Left cardiac atrium (tissue), 4 donors: ENCODE measurements at places on chromosomes 11 and 22. TPM values are rescaled to one million over a fixed set of nuclear protein-coding genes. Genes with fewer than 3 reads are reported as not detected.

IGF2 gene
- total RNA-seq: 114 TPM

AHNAK gene
- total RNA-seq: 329 TPM

ZNF215 gene
- 0.89 TPM for total RNA-seq

OR51B5 gene
- total RNA-seq: not detected

GLYATL1B gene
- total RNA-seq: not detected

DNA sequence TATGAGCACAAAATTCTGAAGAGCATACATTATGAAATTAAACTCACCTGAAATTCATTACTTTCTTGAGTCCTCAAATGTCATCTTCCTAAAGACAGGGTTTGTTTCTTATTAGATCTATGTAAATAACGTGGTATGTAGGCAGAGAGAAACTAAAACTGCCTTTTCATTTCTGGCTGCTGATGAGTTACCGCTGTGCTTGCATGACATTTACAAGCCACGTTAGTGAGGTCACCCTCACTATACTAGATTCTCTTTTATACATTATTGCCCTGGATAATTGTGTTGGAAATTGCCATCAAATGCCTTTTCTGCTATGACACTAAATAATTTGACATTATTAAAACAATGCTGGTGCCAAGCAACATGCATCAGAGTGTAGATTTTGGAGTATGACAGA lies 748.3 kb upstream of the ANO3 start:
- no peak for DNase-seq

DNA sequence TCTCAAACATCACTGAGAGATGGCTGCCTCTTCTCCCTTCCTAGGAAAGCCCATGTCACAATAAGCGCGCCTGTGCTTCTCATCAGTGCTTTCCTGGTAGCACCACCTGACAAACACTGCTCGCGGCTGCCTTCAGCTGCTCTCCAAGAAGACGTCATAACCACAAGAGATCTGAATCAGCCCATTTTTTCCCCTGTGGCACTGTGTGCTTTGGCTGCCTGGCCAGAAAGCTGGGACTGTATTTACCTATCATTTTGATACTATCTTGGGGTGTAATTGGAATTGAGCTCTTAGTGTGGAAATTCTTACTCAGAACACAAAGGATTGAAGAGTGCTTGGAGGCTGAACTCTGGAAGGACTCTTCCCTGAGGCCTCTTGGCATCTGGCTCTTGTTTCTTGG lies 50.3 kb upstream of the EHF start:
- DNase-seq: no peak

- DNase-seq: no peak
Observed at GRCh38 chr22:25840167-25840566, 98.2 kb downstream of the MYO18B start.

DNA sequence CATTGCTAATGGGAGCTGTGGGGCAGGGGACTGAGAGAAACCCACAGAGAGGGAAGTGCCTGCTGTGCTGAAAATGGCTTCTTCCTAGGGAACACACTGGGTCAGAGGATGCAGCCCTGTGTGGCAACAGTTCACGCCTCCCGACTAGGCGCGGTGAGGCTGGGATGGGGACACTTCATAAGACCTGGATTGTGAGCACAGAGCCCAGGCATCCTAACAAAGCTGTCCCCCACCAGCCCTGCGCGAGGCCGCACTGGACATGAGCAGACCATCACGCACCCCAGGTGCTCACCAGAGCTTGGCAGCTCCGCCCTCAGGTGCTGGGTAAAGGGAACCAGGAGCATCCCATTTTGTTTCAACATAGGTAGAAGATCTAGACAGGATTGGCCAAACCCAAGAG lies 1.8 kb upstream of the KRTAP5-4 start:
- DNase-seq: no peak

DNA sequence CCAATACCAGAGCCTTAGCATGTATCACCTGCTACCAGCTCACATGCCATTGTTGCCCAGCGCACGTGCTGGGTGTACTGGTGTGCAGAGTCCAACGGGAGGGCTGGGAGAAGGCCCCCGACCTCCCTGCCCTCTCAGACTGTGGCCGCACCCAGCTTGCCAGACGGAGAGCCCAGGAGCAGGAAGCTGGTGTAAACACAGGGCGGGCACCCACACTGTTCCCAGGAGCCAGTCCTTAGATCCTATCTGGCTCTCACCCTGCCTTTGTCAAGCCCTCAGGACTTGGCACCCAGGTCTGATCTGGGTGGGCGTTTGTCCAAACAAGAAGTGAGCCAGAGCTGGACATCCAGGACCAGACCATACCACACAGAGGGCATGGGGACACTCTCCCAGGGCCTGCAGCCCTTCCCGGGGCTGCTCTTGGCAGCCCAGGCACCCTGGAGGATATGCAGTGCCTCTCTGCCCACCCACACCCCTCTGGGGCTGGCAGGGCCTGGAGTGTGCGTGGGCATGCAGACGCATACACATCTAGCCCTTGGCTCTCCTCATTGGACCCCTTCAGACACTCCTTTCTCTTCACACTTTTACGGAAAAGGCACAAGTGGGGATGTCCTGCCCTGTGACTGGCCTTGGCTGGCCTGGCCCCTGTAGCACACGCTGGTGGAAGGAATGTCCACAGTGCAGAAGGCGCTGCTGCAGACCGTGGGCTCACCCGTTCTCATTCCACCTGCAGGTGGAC lies 19.9 kb upstream of the CLDN5 start:
- DNase-seq: no peak

GRCh38 chr11:99979042-99979441 lies 708.0 kb upstream of the ARHGAP42 start:
- no peak for DNase-seq
